ENCODE measurements at places on chromosomes 3 and 15. TPM values are rescaled to one million over a fixed set of nuclear protein-coding genes. Genes with fewer than 3 reads are reported as not detected.

Gene RPL35A
- total RNA-seq, result 824 TPM

Gene PLA2G4D
- not detected for total RNA-seq

Gene BFSP2
- total RNA-seq, result not detected

Gene LRRC31
- not detected for total RNA-seq

Gene TRPC1
- total RNA-seq, result 26.3 TPM

Gene SRP14
- 447 TPM for total RNA-seq

Gene CLRN1
- 11.7 TPM for total RNA-seq

- no peak for DNase-seq
Measured at GRCh38 chr15:57147621-57148020, 228.7 kb upstream of the CGNL1 start.

- DNase-seq, result no peak
Measured at GRCh38 chr15:31365032-31365654, 38.5 kb downstream of the KLF13 start.

DNA sequence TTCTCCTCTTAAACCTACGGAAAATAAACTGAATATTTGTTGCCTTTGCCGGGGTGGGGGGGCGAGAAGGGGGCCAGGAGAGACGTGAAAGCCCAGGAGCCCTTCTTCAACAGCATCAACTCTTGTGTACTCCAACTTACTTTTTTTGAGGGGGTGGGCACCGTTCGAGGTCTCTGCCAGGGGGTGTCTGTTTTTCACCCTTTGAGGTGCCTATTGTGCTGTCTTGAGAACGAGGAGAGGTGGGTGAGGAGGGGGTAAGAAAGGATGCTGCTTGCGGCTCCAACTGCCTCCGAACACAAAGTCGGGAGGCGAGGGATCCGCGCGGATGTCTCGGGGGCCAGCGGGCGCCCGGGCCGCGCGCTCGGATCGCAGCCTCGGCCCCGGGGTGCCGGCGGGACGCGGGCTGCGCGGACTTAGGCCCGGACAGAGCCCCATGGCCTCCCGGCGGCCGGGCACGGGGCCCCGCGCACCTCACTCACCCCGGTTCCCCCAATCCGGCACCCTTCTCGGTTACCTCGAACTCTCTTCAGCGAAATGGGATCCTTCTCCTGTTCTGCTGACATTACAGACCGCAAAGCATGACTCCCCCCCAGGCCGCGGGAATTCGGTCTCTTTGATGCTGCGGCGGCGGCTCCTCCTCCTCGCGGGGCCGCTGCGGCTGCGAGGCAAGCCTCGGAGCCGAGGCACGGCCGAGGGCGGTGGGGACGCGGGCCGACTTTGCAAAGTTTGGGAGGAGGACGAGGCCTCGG lies 650 bp downstream of the PYGO1 start:
- peak; percentile 36 for DNase-seq

GRCh38 chr15:92332125-92332899 lies 61.4 kb upstream of the ST8SIA2 start:
- DNase-seq, result no peak

DNA sequence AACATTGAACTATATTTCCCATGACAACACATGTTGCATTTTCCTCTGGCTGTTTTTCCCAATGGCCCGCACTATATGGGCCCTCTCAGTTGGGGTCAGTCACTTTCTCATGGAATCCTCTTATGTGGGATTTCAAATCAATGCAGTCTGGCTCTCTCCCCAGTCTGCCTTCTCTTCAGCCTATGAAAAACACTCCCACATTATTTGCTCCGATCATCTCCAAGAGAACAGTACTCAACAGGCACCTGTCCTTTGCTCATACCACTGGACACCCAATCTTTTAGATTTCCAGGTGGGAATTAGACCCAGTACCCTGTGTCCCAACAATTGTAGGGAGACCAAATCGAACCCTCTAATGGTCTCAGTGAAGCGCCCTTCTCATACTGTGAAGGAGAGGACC lies 251.3 kb downstream of the THSD4 start:
- no peak for DNase-seq

DNA sequence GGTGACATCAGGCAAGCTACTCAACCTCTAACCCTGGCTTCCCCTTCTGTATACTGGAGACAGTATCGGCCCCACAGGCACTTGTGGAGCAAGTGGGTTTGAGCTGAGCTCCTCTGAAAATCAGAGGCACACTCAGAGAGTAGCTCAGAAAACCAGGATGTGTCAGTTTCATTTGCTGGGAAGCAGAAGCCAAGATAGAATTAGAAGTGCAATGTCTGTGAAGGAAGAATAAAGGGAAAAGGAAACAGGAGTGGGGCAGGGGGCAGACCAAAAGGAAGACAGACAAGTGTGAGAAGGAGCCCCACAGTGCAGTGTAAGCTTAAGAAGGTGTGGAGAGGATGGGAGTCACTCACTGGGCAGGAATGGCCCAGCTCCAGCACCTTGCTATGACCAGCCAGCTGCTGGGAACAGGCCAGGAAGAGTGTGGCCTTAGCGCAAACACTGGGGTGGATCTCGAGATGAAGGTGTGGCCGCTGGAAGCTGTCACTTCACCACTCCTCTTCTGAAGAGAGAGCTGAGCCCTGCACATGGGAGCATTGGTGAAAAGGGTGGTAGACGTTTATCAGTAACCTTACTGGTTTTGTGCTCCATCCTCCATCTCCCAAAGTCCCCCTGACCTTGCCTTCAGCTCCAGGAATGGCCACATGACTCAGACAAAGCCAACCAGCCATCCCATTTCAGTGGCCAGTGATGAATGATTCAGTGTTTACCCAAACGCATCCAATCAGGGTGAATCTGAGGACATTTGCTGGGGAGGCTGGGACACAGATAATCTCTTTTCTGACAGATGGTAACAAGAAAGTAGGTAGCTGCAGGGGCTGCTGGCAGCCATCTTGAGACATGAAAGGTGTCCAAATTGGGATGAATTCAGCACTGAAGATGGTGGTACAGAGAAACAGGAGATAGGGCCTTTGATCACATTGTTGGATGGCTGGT lies 108.4 kb downstream of the SHQ1 start:
- no peak for DNase-seq

- DNase-seq, result no peak
Measured at GRCh38 chr15:40466426-40467260, 4.1 kb upstream of the CHST14 start.

DNA sequence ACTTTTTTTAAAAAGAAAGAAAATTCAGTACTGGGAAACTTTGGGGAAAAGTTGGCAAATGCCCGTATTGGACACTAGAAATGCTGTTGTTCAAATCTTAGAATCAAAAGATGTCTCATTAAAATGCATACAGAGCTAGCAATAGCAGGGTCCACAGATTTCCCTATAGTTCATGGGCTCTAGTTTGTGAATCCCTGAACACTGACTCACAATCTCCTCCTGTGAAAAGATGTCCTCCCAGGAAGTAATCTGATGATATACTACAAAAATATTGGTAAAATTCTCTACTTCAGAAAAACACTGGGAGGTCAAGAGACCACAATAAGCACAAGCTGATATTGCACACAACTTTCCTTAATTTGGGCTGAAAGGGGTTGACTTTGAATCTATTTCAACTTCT lies 568.4 kb upstream of the ZNF385D start:
- no peak for DNase-seq

- no peak for DNase-seq
Measured at GRCh38 chr3:126870608-126871210, 112.2 kb upstream of the PLXNA1 start.

DNA sequence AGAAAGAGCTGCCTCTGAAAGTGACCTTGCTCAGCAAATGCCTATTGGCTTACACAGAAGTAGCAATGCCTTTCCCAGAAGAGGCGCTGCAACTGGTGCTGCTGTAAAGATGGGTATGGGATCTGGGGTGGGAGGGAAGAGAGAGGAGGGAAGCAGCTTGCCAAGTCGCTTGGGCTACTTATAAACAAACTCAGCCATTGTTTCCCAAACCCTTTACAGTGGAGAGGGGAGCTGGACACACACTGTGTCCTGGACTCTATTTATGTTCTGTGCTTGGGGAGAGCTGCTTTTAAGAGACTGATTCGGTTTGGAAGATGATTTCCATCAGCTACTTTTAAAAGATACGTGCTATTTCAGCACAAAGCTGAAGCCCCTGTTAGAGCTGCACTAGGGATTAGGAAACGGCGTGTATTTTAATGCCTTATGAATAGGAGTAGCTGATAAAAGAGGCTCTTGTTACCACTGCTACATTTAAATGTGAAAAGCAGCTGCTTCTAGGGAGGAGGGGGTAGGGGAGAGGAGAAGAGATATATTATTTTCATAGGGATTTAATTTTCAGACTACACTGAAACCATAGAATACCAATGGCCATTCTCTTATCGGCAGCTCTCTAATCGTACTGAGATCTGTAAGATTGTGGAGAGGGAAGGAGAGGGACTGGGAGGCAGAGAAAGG lies 440.6 kb downstream of the MCTP2 start:
- DNase-seq, result peak; percentile 18

- no peak for DNase-seq
Measured at GRCh38 chr3:3927965-3928364, 128.7 kb downstream of the LRRN1 start.

DNA sequence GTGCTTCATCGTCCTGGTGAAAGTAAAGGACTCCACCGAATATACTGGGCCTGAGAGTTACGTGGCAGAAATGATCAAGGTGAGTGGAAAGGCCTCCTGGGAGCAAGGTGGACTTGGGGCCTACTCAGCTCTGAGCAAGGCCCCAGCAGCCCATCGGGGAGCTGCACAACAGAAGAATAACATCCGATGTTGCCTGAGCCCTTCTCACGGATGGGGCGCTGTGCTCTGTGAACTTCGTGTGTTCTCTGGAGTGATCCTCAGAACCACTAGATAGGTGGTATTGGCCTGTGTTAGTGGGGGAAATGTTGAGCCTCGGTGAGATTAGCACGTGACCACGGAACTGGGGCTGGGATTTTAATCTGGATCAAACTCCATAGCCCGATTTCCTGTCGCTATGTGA lies 161.1 kb upstream of the BHLHE40 start:
- no peak for DNase-seq

GRCh38 chr15:69753867-69754266 lies 301.2 kb downstream of the RPLP1 start:
- DNase-seq, result no peak

GRCh38 chr15:74840851-74841775 lies 1.8 kb downstream of the ULK3 start:
- DNase-seq, result no peak

- DNase-seq, result peak; percentile 13
Measured at GRCh38 chr15:99440029-99440428, 125.8 kb upstream of the MEF2A start.

GRCh38 chr3:180290300-180290699 lies 253.6 kb upstream of the PEX5L start:
- no peak for DNase-seq

DNA sequence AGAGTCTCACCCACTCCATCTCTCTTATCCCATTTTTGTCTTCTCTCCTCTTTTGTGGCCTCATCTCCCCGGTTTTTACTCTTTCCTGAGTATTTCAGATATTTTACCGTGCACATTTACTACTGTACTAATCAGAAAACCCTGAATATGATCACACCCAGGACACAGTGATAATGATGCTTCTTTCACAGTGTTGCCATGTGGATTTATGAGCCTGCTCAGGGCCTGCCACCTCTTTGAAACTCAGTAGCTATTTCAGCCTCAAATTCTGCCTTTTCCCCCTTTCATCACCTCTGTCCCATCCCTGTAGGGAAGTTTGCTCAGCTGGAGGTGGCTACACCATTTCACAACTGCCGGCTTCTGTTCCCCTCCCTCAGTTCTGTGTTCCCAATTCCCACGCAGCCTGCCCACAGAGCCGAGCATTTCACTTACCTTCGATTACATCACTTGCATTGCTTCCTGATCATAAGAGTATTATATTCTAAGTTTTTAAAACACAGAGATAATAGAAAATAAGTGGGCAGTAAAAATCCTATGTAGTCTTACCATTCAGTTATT lies 33.2 kb downstream of the ARNT2 start:
- no peak for DNase-seq

DNA sequence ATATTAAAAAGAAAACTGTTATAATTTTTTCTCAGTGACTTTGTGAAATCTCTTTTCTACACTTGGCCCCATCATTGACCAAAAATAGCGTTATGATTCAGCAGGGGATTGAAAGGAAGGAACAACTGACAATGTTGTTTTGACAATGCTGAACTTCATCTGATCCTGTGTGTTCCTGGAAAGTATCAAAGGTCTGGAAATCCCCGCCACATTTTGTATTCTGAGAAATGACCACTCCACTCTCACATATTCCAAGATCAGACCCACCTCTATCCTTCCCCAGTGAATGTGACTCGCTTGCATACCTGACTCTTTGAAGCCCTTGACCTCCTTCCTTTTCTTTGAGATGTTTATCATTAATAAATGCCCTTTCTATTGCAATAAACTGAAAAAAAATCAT lies 9.7 kb upstream of the RIOX2 start:
- DNase-seq, result no peak

Data from adrenal gland (tissue), 19 donors.